Ecto neural progenitor cell (in vitro differentiated cells): ENCODE measurements at places on chromosomes 2 and 18.
A peak's percentile ranks its signal among the peaks of the same experiment; 100 is the strongest.

DNA sequence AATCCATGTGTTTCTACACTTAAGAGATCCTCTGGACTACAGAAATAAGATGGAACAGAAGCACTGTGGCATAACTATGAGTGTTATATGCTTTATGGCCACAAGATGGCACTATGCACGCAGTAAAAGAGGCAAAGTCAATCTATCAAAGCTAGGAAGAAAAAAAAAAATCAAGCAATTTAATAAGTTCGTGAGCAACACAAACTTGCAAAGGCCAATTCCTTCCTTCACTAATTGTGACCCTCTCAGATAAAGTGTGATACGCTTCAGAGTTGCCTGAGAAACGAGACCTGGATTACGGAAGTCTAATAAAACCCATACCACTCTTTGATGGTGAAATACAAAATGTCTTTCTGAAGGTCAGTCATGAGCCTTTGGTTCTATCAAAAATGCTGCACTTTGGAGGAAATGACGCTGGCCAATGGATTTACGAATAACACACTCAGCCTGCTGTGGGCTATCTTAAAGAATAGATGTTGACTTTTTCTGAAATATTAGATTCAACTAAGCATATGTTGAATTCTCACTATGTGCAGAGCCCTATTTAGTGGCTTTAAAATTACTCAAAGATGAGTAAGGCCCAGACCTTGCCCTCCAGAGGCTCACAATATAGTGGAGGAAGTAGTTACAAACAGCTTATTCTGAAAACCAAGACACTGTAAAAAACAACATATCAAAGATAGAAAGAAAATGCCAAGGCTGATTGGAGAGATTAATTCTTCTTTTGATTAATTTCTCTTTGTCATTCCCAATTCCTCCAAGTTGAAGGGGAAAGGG is 35.5 kb upstream of the TTR start:
- no peak for DNase-seq

- DNase-seq = no peak
These were observed 30.9 kb downstream of the FAM171B start for GRCh38 chr2:186724736-186725135.

GRCh38 chr2:180890781-180891180 is 89.6 kb upstream of the UBE2E3 start:
- DNase-seq = no peak

- DNase-seq = no peak
These were observed 63.9 kb downstream of the CD226 start for GRCh38 chr18:69883781-69884180.

DNA sequence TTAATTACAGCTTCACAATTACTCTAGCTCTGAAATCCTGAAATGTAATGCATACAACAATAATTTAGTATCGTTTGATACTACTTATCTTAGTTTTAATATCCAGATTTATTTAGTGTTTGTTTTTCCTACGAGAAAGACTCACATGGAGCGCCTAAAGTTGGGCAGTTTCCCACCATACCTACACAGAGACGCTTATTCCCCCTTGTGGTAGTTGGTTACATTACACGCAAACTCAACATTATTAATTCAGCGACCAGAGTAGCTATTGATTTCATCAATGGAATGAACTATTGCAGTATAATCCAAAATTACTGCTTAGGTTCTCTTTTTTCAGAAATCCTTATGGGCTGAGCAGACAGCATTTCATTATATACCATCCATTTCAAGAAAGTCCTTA is 164.0 kb upstream of the REG3G start:
- DNase-seq = no peak

GRCh38 chr2:141496810-141497209 is 634.0 kb downstream of the LRP1B start:
- DNase-seq = no peak

DNA sequence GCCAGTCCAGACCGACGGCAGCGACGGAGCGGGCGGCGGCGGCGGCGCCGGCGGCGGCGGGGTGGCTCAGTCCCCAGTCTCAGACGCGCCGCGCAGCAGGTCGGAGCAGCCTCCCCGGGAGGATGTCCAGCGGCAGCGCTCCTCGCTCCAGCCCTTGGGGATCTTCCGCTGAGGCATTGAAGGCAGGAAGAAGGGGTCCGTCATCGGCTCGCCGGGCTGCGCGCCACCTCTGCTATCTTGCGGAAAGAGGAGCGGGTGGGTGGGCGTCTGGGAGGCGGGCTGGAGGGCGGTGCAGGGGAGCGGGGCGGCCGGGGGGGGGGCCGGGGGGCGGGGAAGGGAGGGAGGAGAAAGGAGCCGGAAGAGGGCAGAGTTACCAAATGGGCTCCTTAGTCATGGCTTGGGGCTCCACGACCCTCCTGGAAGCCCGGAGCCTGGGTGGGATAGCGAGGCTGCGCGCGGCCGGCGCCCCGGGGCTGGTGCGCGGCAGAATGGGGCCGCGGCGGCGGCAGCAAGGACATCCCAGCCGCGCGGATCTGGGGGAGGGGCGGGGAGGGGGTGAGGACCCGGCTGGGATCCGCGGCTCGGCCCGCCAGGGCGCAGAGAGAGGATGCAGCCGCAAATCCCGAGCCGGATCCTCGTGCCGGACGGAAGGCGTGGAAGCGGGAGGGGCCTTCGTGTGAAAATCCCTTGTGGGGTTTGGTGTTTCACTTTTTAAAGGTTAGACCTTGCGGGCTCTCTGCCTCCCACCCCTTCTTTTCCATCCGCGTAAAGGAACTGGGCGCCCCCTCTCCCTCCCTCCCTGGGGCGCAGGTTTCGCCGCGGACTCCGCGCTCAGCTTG is at the start of gene NETO1:
Gene NETO1 (minus strand): TSS at position 242 of the 839 bp plus-strand sequence. CDS start 696 bp downstream, outside the sequence.
- peak; percentile 67 for DNase-seq

DNA sequence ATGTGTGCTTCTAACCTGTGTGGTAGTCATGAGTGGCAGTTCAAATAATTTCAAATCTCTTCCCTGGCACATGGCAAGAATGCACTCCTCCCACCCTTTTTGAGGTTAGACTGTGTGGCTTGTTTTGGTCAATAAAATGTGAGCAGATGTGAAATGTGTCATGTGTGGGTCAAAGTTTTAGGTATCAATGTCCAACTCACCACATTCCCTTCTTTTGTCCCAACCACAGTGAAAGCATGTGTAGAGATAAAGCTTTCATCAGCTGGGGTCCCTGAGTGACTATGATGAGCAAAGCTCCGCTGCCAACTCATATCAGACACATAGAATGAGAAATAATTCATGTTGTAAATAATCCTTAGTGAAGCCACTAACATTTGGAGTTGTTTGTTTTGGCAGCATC is 118.2 kb downstream of the PAX3 start:
- no peak for DNase-seq
